ENCODE measurements at places on chromosomes 3 and 15. TPM values are rescaled to one million over a fixed set of nuclear protein-coding genes. Genes with fewer than 3 reads are reported as not detected.

- no peaks in the 10 kb centered on the region for H3K4me1 ChIP-seq
- H3K27me3 ChIP-seq = no peaks in the 10 kb centered on the region
- H3K4me3 ChIP-seq = no peak overlapping the region
- H3K36me3 ChIP-seq = no peaks in the 10 kb centered on the region
- H3K27ac ChIP-seq = no peak overlapping the region
- no peak for DNase-seq
Observed at GRCh38 chr15:50815958-50816590, 50.6 kb upstream of the SPPL2A start.

PSMA4 gene
- total RNA-seq = 173 TPM

DNA sequence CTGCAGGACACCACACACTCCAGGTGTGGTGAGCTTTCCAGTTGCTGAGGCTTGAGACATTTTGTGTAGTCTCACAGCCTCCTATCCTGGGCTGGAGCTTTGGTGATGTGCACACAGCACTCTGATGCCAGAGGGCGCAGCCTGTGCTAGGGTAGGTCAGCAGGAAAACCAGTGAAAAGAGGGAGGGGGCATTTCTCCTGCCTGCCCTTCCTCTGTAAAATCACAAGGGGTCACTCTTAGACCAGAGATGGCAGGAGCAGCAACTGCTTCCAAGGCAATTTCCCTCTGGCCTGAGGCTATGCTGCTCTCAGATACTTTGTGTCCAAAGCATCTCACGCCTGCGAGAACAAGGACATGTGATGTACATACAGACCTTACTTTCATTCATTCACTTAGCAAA is 16.5 kb upstream of the MUSTN1 start:
- no peak for DNase-seq
- no peak overlapping the region for H3K27ac ChIP-seq
- H3K4me3 ChIP-seq = no peak overlapping the region
- no peaks in the 10 kb centered on the region for H3K27me3 ChIP-seq

CCRL2 gene
- total RNA-seq = 0.99 TPM

MAP1A gene
- 25.2 TPM for total RNA-seq

DNA sequence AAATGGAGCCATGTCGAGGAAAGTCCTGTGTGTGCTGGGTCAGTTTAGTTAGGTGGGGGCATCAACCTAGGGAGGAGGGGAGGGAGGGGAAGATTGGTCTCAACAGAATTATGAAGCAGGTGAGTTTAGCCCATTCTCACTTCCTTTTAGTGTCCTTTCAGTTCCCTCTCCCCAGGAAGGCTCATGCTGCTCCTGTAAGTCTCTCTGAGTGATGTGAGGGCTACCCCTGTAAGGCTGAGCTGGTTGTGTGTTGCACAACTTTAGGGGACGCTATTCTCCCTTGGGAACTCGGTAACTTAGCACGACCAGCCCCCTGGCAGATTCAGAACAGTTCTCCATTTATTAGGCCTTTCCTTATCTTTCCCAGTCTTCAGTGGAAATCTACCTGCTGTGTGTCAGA is 21.2 kb downstream of the IL5RA start:
- H3K4me3 ChIP-seq = no peak overlapping the region
- H3K27ac ChIP-seq = no peak overlapping the region
- H3K27me3 ChIP-seq = no peaks in the 10 kb centered on the region
- H3K36me3 ChIP-seq = no peaks in the 10 kb centered on the region
- DNase-seq = no peak
- no peaks in the 10 kb centered on the region for H3K4me1 ChIP-seq

DNA sequence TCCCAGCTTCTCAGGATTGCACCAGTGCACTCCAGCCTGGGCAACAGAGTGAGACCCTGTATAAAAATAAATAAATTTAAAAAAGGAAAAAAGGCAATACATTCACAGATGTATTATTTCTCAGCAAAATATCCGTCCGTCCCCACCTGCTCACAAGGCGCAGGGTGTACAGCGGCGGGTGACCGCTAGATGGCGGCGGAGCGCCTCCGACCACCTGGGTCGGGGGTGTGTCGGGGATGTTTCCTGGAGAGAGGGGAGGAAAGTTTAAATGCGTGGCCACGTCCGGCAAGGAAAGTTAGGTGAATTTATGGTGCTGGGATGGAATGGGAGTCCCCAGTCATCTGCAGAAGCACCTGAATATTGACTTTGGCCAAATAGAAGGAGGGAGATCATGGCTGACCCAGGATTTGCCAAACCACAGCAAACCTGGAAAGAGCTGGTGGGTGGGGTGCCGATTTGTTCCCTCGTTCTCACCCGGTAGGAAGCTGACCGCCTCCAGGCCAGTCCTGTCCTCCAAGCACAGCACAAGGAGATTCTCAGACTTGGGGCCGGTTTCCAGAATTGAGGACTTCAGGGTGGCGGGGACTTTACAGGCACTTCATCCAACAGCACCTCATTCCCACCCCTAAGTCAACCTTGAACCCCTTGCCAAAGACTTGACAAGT is 88.3 kb downstream of the TMEM266 start:
- H3K4me1 ChIP-seq = peaks cover 10% of the 10 kb centered on the region
- H3K36me3 ChIP-seq = no peaks in the 10 kb centered on the region
- no peak overlapping the region for H3K4me3 ChIP-seq
- no peak overlapping the region for H3K27ac ChIP-seq
- DNase-seq = peak; percentile 61
- no peaks in the 10 kb centered on the region for H3K27me3 ChIP-seq

DNA sequence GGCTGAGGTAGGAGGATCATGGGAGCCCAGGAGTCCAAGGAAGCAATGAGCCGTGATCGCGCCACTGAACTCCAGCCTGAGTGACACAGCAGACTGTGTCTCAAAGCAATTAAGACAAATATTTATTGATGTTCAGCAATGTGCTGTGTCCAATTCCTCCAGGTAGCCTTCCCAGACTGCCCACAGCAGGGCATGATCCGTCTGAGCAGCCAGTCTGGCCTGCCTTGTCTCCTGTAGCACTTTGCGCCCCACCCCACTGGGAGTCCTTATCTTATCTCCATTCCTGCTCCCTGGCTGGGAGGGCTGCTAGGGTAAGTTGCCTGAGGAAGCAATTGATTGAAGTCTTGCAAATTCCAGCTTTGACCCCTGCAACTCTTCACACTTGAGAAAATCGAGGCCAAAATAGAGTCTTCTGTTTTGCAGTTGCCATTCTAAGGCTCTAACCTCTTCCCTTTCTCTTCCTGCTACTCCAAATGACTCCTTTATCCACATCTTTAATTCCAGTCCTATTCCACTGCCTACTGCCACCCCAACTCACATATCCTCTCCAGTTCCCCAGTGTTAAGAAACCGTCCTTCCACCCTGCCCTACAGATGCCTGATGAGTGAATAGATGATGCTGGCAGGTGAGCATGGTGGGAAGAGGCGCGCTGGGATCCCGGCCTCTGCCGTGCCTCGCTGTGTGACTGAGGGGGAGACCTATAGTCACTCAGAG is 26.9 kb upstream of the LCTL start:
- no peak overlapping the region for H3K27ac ChIP-seq
- no peaks in the 10 kb centered on the region for H3K4me1 ChIP-seq
- H3K4me3 ChIP-seq = no peak overlapping the region
- H3K36me3 ChIP-seq = no peaks in the 10 kb centered on the region

ZFAND6 gene
- total RNA-seq = 116 TPM

DNA sequence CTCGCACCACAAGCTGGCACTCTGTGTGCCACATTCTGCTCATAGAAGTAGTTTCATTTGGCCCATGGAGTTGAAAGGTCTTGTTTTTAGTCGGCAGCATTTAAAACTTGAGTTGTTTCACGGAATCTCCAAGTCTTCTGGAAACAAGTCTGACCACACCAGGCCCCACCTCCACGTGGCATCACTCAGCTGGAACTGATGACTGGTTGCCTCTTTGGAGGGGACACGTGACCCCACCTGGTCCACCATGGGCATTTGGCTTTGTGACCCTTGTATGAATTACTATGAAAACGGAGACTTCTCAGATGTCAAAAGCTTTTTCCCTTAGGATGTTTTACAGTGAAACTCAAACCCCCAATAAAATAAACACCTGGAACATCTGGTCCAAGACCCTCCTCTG is 74.9 kb downstream of the NTRK3 start:
- no peak overlapping the region for H3K4me3 ChIP-seq
- H3K27me3 ChIP-seq = no peaks in the 10 kb centered on the region
- no peak overlapping the region for H3K27ac ChIP-seq
- DNase-seq = no peak
- no peaks in the 10 kb centered on the region for H3K36me3 ChIP-seq

NCEH1 gene
- total RNA-seq = 3.6 TPM

PLA2G4D gene
- not detected for total RNA-seq

DNA sequence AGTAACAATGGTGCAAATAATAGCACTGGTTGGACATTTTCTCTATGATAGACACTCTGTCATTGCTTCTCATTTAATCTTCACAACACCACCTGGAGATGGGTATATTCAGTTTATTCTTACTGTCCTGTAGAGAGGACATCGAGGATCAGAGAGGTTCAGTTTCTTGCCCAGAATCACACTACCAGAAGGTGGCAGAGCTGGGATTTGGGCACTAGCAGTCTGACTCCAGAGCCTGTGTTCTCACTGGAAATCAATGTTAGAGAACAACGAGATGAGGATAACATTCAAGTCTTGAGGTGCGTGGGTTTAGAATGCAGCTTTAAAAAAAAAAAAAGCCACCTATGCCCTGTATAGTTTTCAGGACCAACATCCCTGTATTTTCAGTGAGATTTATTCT is 127.8 kb downstream of the SYNPR start:
- no peaks in the 10 kb centered on the region for H3K36me3 ChIP-seq
- H3K27me3 ChIP-seq = no peaks in the 10 kb centered on the region
- H3K4me3 ChIP-seq = no peak overlapping the region
- H3K4me1 ChIP-seq = no peaks in the 10 kb centered on the region
- no peak for DNase-seq

POLQ gene
- total RNA-seq = 0.71 TPM

DNA sequence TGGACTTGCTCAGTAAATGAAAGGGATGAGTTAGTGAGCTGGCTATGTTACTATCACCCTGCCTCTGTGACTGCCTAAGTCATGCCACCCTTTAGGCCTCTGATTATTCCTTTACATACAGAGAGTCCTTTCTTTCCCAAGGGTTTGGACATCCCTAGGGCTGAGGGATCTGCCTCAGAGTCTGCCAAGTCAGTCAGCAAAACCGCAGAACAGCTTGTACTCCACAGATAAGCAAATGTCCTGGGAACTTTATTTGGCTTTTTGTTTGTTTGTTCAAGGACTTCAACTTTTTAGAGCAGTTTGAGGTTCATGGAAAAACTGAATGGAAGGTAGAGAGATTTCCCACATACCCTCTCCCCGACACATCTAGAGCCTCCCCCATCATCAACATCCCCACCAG is 82.6 kb upstream of the TRIM42 start:
- no peaks in the 10 kb centered on the region for H3K27me3 ChIP-seq
- H3K27ac ChIP-seq = no peak overlapping the region
- no peak overlapping the region for H3K4me3 ChIP-seq
- no peak for DNase-seq
- H3K36me3 ChIP-seq = no peaks in the 10 kb centered on the region

IQGAP1 gene
- 188 TPM for total RNA-seq

GOLGA8Q gene
- 1.8 TPM for total RNA-seq

- peak; percentile 82 for DNase-seq
- H3K4me3 ChIP-seq = no peak overlapping the region
- no peak overlapping the region for H3K27ac ChIP-seq
- peaks cover 7% of the 10 kb centered on the region for H3K4me1 ChIP-seq
- H3K36me3 ChIP-seq = peaks cover 6% of the 10 kb centered on the region
- no peaks in the 10 kb centered on the region for H3K27me3 ChIP-seq
Observed at GRCh38 chr3:37967260-37967881, 23.2 kb upstream of the VILL start.

DNA sequence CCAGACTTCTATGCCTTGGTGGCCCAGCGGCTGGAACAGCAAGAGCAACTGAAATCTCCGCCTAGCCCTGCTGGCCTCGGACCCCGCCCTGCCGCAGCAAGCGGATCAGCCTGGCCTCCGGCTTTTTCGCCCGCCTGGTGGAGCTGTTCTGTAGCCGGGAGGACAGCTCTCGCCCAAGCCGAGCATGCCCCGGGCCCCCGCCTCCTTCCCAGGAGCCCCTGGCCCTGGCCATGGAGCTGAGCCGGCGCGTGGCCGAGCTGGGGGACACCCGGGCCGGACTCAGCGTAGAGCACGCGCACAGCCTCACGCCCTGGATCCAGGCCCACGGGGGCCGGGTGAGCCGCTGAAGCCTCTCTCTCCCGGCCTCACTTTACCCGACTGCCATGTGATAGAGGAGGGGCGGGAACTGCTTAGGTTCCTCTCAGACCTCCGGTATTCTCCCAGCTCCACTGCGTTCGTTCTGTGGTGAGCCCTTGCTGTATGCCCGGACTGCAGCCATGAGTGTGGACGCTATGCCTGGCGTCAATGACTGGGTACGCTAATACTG is 24.1 kb upstream of the MRPL3 start:
- no peaks in the 10 kb centered on the region for H3K36me3 ChIP-seq
- H3K4me1 ChIP-seq = peaks cover 8% of the 10 kb centered on the region
- H3K4me3 ChIP-seq = peak overlapping the region; percentile 22

- H3K36me3 ChIP-seq = no peaks in the 10 kb centered on the region
- H3K27ac ChIP-seq = no peak overlapping the region
- H3K27me3 ChIP-seq = no peaks in the 10 kb centered on the region
- H3K4me1 ChIP-seq = no peaks in the 10 kb centered on the region
- DNase-seq = no peak
- no peak overlapping the region for H3K4me3 ChIP-seq
Observed at GRCh38 chr15:54917312-54917711, 279.4 kb downstream of the RSL24D1 start.

LRRC57 gene
- 12.0 TPM for total RNA-seq

DNA sequence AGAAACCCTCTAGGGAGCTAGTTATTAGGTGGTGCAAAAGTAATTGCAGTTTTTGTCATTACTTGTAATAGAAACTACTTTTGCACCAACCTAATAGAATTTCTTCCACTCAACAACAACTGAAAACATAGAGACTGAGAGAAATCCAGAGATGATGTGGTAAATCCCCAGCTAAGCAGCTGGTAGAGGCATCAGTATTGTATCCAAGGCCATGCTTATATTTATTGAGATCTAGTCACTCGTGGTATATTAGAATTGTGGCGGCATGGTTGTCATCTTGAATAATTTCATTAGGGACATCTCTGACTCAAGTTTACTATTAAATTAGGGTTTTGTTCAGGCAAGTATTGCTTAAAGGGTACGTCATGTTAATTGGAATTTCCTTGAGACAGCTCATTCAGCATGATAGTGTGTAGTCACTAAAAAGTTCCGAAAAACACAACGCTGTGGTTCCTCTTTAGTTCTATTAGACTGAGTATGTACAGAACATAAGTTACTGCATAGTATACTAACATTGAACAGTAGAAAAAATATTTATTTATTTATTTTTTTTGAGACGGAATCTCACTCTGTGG is 35.3 kb downstream of the PAK2 start:
- DNase-seq = no peak
- H3K27ac ChIP-seq = no peak overlapping the region
- H3K36me3 ChIP-seq = no peaks in the 10 kb centered on the region
- no peak overlapping the region for H3K4me3 ChIP-seq

DNA sequence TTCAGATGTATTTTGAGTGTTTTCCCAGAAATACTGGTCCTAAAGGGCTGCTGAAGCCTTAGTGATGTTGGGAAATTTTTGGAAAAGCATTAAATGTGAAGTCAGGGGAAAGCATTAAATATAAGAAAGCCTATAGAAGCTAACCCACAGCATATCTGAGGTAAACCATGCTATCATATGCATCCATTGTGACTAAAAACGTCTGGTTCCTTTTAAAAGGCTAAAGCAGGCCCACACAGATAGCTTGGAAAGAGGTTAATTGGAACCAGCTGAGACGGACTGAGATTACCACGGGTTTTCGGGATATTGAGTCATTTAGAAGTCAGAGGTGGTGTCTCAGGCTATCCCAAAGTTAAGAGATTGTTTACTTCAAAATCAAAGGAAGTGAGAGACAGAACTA is 78.2 kb downstream of the CYP19A1 start:
- no peak overlapping the region for H3K4me3 ChIP-seq
- no peak for DNase-seq
- no peaks in the 10 kb centered on the region for H3K4me1 ChIP-seq
- H3K27me3 ChIP-seq = no peaks in the 10 kb centered on the region

All from sigmoid colon (tissue), 7 donors.